Activated naive CD4-positive, alpha-beta T cell treated with anti-CD3 and anti-CD28 coated beads, Interleukin-2, amount 50 U/mL, for 72 hours (primary cell): ENCODE measurements at places on chromosomes 16 and 17.

GRCh38 chr16:3349175-3349574 is 6.5 kb upstream of the OR2C1 start:
- no peak for DNase-seq

- DNase-seq = no peak
Observed at GRCh38 chr16:67386861-67387455, 6.3 kb downstream of the TPPP3 start.

GRCh38 chr17:60153606-60154390 is 4.0 kb downstream of the CA4 start:
- DNase-seq = no peak

DNA sequence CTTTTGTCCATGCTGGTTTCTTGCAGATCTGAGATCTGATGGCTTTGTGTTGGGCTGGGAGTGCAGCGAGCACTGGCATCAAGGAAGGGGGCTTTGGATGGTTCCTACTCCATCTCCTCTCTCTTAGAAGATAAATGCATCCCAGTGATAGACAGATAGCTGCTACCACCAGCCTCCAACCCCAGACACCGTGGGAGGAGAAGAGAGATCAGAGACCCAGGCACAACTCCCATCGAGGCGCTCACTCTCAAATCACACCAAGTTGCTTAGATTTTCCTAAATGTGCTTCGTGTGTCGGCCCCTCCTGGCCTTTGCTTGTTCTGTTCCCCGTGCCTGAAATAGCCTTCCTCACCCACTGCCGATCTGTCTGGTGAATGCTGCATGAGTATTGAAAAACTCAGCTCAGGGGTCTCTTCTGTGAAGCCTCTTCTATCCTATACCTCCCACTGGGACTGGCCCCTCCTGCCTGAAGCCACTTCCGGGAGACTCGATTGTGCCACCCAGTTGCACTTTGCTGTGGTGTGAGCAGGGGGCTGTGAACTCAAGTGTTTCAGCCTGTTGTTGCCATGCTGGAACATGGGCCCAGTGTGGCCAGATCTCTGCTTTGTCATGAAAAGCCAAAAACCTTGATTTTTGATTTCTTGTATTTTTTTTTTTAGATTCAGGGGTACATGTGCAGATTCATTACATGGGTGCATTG is 242.7 kb downstream of the GSG1L start:
- no peak for DNase-seq

DNA sequence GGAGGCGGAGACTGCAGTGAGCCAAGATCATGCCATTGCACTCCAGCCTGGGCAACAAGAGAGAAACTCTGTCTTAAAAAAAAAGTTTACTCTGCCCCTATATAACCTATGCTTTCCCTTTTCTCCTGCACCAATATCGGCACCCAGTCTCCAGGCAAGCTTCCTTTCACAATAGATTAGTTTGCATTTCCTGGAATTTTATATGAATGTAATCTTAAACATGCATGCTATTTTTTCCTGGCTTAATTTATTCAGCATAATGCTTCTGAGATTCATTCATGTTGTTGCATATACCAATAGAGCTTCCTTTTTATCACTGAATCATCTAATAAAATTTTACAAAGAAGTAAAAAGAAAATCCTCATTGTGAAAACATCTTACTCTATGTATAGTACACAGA is 59.4 kb downstream of the USP32 start:
- DNase-seq = no peak

DNA sequence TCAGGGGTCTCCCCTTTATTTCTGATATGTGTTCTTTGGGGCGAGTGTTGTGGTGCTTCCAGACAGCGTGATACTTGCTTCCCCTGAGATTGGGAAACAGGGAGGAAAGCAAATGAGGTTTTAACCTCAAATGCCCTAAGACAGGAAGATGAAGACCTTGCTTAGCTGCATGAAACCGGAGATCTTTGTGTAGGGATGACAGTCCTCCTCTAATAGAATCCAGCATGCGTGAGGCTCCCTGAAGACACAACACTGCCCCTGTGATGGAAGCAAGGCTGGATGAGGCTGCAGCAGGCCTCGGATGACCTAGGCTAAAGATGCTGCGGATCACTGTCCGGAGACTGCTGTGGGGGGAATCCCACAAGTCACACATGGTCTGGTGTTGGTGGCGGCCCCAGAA is 491.0 kb downstream of the CDH13 start:
- DNase-seq = no peak

GRCh38 chr16:22225060-22225459 is 19.0 kb downstream of the EEF2K start:
- DNase-seq = no peak

DNA sequence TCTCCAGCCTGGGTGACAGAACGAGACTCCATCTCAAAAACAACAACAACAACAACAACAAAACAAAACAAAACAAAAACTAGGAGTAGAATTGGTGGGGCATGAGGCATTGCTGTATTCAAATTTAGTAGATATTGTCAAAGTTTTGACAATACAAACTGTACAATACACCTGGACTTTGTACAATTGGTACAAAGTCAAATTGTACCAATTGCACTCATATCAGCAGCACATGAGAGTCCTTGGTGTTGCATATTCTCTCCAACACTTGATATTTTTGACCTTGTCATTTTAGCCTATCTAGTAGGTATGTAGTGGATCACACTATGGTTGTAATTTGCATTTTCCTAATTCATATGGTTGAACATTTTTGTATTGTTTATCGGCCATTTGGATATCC is 14.3 kb upstream of the ATF7IP2 start:
- no peak for DNase-seq

DNA sequence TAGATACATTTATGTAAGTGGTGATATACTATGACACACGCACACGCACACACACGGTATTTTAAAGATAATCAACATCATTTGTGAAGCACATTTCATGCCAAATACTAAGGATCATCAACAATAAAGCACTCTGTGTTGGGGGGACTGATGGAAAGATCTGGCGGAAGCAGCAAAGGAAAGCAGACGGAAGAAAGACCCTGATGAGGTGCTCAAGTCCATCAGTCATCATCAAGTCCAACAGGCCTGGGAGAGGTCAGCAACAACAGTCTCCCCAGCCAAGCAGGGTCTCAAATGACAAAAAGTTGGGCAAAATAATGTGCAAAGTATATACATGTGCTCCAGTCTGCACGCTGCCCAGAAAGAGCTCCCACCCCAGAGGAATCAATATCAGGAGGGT is 55.5 kb downstream of the HIC1 start:
- no peak for DNase-seq

DNA sequence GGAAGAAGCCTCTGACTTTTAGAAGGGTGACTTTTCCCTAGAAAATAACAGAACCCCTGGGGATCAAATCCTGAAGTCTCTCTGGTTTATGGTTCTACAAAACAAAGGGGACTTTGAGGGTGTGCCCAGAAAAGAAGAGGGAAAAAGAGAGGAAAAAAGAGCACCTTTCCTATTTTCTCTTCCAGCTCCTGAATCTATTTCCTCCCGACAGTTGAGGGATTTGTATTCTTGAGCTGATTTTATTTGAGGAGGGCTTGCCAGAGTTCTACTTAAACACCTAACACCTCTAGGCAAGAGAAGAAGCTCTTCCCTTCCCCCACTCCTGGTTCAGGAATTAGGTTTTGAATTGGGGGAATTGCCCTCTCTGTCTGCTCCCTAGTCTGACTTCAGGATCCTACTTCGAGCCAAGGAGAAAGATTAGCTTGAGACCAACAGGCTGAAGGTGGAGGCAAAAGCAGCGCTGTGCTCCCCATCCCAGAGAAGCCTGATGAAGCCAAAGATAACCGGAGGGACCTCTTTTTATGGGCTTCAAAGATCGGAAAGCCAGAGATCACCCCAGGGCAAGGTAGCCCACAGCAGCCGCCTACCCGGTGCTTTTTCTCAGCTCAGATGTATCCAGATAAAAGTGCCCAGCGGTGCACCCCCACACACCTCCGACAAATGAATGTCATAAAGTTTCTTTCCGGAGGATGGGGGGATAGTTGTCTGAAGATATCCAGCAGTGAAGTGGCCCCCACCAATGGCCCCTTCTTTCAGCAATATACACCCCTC is 796 bp downstream of the HOXB3 start:
- DNase-seq = no peak

- no peak for DNase-seq
Observed at GRCh38 chr17:38598536-38598935, 7.2 kb downstream of the SRCIN1 start.

DNA sequence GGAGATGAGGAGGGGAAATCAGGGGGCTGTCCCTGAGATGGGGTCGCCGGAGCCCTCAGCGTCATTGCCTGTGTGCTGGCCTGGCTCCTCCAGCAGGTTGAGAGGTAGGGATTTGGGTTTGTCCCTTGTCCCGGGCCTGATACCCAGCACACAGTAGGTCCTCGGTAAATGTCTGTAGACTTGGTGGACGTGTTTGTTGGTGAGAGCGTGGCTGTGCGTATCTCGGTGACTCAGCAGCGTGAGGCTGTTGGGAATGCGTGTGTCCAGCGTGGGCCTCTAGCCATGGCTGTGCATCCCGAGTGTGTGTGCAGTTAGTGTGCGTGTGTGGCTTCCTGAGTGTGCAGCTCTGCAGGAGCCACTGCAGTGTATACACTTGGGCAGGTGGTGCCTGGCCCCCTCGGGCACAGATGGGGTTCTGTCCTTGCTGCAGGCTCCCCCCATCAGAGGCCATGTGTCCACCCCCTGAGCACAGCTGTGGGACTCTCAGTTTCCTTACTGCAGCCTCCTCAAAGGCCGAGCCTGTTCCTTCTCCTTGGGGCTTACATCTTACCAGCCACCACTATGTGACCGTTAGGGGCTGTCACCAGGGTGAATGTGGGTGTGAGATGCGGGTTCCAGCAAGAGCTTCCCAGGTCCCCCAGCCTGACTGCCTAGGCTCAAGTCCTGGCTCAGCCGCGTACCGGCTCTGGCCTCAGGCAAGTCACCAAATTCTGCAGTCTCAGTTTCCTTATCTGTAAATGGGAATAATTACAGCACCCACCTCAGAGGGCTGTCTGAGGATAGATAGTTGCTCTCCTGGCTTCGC is 5.7 kb downstream of the NECAB2 start:
- DNase-seq = no peak

- no peak for DNase-seq
Observed at GRCh38 chr17:33039874-33040273, 48.2 kb downstream of the SPACA3 start.

DNA sequence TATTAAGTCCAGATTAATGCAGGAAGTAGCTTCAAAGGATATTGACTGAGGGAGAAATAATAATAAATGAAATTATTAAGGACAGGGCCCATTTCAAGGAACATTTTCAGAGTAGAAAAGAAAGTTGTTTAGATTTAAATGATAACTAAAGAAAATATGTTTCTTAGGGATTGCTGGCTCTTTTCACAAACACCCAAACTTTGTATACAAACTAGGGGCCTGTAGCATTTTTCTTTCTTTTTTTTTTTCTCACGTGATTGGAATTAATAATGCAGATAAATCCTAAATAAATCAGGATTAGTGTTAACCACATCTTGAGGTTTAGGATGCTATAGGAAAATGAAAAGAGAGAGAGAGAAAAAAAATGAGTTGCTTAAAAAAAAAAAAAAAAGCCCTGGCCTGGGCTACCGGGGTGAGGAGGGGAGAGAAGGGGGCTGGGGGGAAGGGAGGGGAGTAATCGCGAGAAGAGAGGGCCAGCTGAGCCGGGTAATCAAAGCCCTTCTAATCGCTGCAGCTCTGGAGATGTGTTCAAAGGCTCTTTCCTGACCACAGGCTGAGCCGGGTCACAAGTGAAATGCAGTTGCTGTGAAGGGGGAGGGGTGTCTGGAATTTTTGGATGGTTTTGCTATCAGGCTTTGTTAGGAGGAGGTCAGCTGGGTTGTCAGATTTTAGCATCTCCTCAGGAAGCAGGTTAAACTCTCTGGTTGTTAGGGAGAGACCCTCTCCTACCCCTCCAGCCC is 104.6 kb upstream of the ZFHX3 start:
- DNase-seq = no peak

- no peak for DNase-seq
Observed at GRCh38 chr17:2683912-2684311, 27.7 kb downstream of the CLUH start.

DNA sequence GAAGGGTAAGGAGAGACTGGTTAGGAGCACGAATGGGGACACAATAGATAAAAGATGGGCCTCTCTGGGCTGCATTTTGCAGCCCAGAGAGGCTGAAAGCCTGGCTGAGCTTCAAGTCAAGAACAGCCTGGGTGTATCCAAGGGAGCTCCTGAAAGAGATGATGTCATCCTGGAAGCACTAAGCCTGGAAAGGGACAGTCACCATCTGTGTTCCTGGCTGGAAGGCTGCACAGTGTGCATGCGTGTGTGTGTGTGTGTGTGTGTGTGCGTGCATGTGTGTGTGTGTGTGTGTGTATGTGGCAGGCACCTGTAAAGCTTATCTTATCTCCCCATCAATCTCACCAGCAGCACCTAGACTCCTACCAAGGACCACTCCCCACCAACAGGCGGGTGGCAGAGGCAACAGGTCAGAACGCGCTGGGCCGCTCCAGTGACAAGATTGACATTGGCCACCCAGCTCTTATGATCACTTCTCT is 44.1 kb downstream of the COG7 start:
- no peak for DNase-seq

DNA sequence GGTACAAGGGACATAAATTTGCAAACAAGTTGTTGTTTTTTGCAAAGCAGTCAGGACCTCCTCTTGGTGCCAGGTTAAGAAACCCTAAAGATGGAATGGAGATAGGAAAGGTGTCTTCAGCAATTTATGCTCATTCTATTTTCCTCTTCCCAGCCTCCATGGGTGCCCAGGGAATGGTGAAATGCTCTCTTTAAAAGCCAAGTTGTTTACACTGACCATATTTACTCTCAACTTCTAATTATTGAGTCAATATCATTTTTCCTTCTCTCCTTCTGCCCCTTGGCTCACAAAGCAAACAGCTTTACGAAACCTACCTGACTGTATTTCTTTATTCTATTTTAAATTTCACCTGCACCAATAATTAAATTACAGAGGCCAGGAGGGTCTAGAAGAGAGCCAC is 138.5 kb upstream of the IRX3 start:
- no peak for DNase-seq

DNA sequence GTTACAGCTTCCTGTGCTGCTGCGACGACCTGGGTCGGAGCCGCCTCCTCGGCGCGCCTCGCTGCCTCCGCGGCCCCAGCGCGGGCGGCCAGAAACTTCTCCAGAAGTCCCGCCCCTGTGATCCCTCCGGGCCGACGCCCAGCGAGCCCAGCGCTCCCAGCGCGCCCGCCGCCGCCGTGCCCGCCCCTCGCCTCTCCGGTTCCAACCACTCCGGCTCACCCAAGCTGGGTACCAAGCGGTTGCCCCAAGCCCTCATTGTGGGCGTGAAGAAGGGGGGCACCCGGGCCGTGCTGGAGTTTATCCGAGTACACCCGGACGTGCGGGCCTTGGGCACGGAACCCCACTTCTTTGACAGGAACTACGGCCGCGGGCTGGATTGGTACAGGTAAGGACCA is 746 bp downstream of the HS3ST2 start:
- no peak for DNase-seq

DNA sequence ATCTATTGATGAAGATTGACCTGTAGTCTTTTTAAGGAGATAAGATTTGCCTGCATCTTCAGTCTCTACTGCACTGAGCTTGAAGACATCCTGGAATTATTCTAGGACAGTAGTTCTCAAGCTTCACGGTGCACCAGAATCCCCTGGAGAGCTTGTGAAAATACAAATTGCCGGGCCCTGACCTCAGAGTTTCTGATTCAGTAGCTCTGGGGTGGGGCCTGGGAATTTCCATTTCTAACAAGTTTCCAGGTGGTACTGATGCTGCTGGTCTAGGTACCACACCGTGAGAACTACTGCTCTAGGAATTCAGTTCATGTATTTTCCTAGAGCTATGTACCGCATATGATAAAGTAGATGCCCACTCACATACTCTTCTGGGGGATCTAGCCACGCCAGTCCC is 246.1 kb downstream of the HS3ST3B1 start:
- DNase-seq = no peak

GRCh38 chr16:70438585-70438968 is 323 bp downstream of the ST3GAL2 start:
- DNase-seq = no peak
